NT2/D1 (cell line): ENCODE measurements at places on chromosomes 6 and 20.

DNA sequence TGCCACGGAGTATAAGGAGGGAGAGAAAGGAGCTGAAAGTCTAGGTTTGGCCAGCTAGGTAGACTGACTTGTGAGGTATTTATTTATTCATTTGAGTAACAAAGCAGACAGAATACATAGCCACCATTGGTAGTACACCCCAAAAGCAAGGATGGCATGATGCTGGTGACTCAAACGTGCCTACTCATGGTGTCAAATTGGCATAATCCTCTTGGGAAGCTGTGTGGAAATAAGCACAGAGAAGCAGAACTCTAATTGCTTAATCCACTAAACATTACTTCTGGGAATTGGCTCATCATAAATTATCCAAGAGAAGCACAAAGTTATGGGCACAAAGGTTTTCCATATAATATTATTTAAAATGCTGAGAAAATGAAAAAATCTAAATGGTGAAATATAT lies 2.5 kb downstream of the DEFB132 start:
- DNase-seq: no peak

GRCh38 chr6:129475477-129476247 lies 234.3 kb downstream of the ARHGAP18 start:
- no peak for DNase-seq

DNA sequence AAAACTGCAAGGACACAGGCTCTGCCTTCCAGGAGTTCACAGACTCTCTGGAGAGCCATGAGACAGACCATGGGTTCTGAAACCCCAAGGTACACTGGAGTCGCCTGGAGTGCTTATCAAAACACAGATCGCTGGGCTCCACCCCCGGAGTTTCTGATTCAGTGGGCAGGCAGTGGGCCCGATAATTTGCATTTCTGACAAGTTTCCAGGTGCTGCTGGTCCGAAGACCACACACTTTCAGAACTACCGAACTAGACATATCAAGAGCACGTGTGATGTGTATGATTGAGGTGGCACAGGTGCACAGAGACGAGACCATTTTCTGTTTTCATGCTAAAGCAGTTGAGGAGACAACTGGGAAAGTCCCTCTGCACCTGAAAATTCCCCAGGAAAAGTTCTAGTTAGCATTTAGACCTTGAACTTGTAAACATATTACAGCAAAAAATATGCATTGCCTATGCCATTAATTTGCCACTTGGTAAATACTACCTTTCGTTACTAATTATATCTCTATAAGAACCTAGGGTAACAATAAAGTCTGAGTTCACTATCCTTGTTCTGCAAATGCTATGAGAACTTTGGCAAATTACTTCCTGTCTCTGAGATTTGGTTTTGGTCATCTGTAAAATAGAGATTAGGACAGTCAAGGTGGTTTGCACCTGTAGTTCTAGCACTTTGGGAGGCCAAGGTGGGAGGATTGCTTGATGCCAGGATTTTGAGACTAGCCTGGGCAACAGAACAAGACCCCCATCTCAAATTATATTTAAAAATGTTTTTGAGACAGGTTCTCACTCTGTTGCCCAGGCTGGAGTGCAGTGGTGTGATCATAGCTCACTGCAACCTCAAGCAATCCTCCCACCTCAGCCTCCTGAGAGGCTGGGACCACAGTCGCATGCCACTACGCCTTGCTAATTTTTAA lies 14.3 kb upstream of the PIM1 start:
- no peak for DNase-seq

- DNase-seq: no peak
Measured at GRCh38 chr20:36447101-36447500, 94.2 kb upstream of the MYL9 start.

DNA sequence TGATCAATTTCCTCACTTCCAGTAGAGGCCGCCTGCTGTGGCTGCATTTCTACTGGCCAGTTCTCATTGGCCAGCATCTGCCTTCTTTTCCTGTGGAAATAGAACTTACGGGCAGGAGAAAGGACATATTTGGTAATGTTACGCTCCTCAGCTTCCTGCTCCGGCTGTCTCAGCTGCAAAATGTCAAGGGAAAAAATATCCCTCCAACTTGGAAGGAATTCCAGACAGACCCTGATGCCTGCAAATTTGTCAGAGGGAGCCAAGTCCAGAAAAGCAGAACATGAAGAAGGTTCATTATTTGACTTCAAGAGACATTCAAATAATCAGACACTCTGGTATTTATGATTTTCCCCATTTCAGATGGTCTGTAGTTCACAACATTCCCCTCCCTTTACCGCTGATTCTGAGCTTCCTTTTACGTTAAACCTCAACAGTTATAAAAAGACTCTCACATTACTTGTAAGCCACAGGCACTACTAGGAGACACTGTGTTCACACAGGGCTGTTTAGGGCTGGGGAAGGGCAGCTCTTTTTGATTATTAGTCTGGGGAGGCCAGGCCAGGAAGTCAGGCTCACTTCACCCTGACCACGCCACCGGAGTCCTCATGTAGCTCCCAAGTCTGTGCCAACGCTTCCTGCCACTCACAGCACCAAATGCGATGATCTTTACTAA lies 179.6 kb upstream of the CCN2 start:
- no peak for DNase-seq

DNA sequence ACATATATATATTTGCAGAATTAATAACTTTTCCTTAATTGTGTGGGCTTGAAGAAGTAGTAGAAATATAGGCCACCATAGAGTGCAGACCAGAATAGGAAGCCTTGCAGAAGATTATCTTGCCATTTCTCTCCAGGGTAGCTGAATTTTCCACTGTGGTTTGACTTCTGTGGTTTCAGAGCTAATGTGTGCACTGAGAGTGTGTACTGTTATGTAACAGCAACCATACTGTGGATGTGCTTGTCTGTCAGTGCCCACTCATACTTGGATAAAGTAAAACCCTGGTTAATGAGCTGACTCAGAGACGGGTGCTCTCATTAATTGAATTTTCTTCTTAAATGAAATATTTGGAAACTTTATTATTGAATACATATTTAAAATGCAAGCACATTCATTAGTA lies 57.2 kb downstream of the CEP43 start:
- no peak for DNase-seq
